SK-N-SH treated with all-trans-retinoic acid at 6 μM for 48 hours (cell line): ENCODE measurements at places on chromosomes 5 and 9.

- no peak for ATAC-seq
Observed at GRCh38 chr9:92008041-92008440, 58.0 kb upstream of the ROR2 start.

DNA sequence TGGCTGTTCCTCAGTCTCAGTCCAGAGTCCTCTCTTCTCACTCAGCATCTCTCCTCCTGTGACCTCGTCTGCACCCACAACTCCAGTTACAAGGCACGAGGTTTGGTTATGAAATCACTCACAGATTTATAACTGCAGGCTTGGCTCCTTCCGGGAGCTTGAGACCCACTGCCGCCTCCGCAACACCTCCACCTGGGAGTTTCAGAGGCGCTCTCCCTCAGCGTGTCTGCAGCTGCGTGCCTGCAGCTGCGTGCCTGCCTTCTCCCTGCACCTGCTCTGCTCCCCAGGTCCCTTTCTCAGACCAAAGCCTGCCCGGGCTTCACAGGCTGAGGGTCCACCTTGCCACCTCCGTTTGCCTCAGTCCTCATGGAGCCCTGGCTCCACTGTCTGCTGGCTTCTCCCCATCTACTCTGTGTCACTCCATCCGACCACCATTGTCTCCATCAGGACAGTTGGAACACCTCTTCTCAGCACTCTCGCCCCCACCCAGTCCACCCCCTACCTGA is 51.5 kb downstream of the HRH2 start:
- no peak for ATAC-seq

DNA sequence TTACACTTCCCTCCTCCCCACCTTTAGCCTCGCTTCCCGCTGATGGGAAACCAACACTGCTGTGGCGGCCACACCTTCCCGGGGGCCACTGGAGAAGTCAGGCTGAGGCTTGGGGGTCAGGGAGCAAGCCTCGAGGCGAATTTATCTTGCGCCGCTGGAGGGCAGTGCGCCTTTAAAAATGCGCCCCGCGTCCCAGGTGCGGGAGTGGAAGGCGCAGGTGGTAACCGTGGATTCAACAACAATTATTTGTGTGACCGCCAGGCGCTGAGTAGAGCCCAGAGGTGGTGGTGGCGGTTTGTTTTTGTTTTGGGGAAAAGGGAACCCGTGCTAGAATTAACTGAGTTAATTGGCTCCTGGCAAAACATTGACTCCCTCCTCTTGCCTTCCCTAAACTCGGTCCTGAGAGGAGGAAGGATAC is 1.1 kb downstream of the CFAP77 start:
- ATAC-seq, result peak; percentile 16; the same call in 2 of the 3 replicates

GRCh38 chr9:129270205-129270604 is 92.1 kb upstream of the IER5L start:
- ATAC-seq, result no peak

DNA sequence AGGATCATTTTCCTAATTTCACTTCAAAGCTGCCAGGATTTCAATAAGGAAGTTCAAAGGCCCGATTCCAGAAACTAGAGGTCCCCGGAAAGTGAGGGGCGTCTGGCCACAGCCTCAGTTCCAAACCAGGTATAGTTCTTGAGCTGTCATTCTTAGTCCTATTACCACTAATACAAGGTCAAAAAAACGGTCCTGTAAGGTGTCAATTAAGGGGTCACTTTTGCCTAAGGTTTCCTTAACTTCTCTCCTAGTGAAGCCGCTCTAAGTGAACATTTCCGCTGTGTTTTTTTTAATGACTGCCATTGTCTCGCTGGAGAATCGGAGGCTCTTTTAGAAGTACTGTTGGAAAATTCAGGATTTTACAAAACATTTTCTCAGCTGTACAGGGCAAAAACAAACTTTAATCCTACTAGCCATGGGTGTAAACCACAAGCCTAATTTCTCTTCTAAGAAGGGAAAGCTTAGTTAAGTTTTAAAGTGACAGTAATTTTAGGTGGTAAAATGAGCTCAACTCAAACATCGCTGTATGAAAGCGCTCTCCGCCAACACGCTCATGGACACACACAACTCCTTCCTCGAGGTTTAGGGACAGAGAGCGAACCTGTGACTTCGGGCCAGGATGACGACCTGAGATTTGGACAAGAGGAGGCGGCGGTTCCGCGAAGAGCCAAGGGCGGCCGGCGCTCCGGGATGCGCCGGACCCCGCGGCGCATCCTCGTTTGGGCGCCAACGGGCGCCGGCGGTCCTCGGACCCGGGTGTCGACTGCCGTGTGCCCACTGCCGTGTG is 76.7 kb upstream of the IFNE start:
- ATAC-seq, result no peak; the same call in 2 of the 3 replicates

- no peak for ATAC-seq
Observed at GRCh38 chr5:141908796-141909195, 14.9 kb upstream of the DELE1 start.

GRCh38 chr5:168282120-168282519 is 9.3 kb upstream of the WWC1 start:
- no peak; the same call in 2 of the 3 replicates for ATAC-seq

GRCh38 chr5:173774271-173774761 is 113.8 kb upstream of the CPEB4 start:
- ATAC-seq, result no peak

GRCh38 chr5:92513067-92513466 is 1068.0 kb downstream of the NR2F1-AS1 start:
- ATAC-seq, result no peak

DNA sequence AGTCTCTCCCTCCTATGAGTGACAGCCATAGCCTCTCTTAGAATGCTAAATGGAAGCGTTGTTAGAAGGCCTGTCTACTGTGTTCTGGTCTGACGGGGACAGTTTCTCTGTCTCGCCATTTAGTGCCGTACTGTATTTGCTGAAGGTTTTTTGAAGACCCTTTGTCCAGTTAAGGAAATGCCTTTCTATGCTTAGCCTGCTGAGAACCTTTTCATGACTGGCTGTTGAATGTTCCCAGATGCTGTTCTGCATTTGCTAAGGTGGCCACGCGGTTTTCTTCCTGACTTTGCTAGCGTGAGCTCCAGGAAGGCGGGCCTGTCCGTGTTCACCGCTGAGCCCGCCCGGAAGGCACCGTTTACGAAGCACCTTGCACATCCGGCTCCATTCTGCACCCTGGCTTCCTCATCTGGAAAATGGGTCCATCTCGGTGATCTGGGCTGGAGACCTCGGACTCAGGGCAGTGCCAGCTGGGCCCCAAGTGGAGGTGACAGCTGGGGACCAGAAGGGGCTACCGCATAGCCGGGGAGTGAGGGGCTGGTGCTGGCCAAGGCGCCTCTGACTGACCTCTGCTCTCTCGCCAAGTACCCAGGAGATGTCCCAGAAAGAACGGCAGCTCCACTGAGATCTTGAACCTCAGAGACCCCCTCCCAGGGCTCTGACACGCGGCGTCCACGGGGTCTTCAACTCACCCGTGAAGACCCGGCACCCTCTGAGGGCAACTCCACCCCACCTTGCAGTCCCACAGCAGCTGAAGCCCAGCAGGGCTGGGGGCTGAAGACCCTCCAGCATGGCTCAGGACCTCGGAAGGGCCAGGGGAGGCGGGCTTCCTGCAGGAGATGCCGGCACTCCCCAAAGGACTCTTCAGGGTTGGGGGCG is 52.5 kb upstream of the NKD2 start:
- ATAC-seq, result no peak

- ATAC-seq, result peak; percentile 98
Observed at GRCh38 chr9:34522971-34523797, at the start of gene ENHO. ENHO (minus strand) TSS chr9:34522990; CDS start chr9:34521695, 1,295 bp downstream.

GRCh38 chr9:75775966-75776691 is 114.3 kb upstream of the PCSK5 start:
- ATAC-seq, result no peak

DNA sequence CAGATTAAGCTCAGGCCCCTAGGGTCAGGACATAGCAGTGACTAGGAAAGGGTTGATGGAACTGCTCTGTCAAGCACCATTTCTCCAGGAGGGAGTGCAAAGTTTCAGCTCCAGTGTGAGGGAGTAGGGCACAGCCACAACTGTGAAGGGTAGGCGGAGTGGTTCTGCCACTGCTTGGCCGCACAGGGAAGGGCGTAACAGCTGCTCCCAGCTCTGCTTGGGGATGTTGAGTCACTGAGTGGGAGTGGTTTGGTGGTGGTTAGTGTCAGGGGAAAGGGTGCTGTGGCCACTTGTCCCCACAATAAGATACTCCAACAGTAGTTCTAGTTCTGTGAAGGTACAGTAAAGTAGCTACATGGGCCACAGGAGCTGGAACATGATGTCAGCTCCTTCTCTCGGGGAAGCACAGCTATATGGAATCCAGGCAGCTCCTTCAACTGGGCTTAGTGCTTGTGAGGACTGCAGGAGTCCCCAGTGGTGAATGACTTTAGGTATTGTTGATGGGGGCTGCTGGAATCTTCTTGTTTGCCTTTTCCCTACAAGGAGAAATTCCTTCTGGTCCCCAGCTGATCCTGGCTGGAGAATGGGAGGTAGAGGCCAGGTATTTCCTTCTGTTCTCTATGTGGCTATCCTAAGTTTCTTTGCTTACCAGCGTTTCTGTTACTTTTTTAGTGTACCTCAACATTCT is 314.5 kb downstream of the SPATA31D1 start:
- ATAC-seq, result no peak

DNA sequence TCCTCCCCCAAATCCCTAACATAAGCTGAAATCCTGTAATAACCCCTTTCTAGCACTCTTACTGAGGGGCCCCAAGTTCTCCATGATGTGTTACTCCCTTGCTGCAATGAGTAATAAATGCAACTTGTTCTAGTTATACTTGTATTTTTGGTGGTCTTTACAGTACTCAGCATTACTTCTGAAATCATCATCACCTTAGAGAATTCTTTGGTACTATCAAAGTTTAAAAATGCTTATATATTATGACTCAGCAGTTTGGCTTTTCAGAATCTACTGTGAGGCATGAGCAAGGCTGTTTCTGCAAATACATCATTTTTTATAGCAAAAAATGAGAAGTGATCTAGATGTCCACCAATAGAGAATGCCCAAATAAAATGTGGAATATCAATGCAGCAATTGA is 20.7 kb upstream of the ROPN1L start:
- peak; percentile 41 for ATAC-seq

DNA sequence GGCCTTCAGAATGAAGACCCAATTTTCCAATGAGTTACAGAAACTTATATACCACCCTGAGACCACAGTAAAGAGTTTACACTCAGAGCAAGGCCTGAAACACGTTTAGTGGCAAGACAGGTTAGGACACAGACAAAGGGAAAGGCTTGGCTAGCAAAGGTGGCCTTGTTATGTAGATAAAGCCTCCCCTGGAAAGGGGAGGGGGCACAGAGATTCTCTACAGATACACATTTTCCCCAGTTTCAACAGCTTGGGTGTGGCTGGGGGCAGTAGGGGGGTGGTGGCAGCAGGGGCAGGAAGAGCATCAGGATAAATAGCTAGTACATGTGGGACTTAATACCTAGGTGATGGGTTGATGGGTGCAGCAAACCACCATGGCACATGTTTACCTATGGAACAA is 51.9 kb upstream of the PPP1R2B start:
- ATAC-seq, result no peak

DNA sequence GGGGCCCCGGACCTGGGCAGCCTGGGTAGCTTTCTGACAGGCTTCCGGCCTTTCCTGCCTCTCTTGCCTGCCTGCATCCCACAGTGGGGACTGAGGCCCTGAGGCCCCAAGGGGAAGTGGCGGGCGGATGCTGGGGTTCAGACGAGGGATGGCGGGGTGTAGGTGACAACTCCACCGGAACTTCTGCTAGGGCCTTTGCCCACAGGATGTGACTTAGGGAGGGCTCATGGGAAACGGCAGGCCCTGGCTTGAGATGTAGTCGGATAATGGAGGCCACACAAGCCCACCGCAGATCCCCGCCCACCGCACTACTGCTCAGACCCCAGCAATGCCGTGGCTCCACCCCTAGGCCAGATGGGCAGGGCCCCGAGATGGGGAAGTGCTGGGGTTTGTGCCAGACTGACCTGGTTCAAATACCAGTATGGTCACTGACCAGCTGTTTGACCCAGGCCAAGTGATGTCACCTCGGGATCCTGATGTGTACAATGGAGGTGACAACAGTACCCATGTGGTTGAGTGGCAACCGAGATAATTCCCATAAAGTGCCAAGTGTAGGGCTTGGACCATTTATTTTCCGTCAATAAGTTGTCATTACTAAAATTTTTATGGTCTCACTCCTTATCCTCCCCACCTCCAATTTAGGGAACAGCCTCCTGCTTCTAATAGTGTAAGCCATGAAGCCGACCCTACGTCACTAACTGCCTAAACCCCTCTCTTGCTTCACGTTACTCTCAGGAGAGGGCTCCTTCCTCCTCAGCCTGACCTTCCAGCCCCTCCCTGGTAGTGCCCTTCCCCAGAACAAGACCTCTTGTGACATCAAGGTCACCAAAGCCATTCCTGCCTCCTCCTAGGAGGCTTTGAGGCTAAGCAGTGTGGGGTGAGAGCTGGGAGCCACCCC is 2.5 kb upstream of the CDK9 start:
- ATAC-seq, result no peak

- no peak for ATAC-seq
Observed at GRCh38 chr5:77358255-77359205, 133.6 kb downstream of the WDR41 start.

- no peak for ATAC-seq
Observed at GRCh38 chr5:94355811-94356210, 262.6 kb downstream of the KIAA0825 start.

DNA sequence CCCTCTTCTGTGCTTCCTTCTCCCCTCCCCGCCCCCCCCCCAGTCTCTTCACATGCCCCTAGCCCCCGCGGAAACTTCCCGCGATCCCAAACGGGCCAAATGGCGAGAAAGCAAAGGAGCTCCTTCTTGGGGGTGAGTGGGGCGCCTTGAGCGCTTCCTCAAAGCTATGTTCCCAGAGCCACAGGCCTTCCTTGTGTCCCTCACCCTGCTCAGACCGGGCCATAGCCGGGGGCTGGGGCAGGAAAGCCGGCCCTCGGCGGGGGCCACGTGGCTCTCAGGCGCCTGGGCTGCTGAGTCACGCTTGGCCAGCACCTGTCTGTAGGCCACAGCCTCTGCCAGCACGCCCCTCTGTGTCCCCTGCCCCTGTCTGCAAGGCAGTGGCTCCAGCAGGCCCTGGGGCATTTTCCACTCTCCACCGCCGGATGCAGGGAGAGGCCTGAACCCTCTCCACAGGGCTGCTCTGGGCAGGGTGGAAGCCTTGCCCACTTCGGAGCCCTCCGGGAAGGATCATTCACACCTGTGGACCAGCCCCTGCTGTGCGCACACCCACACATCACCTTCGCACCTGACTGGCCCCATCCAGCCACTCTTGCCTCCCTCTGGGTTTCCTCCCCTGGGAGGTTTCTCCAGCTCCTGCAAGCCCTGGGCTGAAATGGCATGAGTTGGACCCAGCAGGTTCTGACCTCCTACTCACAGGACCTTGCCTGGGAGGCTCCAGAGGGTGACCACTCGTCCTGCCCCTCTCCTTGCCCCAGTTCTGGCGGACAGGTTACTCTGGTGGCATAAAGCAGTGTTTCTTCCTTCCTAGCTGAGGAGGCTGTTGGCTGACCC is 1.2 kb upstream of the SQSTM1 start:
- ATAC-seq, result peak; percentile 13

DNA sequence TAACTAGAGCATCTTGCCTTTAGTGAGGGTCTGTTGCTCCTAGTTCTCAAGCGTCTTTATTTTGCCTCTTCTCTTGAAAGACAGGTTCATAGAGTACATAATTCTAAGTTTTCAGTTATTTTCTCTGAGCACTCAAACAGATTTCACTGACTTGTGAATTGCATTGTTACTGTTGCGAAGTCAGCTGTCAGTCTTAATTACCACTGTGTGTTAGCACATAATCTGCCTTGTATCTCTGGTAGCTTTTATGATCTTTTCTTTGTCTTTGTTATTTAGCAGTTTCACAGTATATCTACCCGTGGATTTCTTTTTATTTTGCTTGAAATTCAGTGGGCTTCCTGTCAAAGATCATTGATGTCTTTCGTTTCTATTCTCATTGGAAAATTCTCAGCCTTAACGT is 192.9 kb downstream of the TTLL11 start:
- no peak for ATAC-seq
